ENCODE measurements at places on chromosomes 13 and 19.

- no peak for DNase-seq
Observed at GRCh38 chr13:40191186-40191980, 475.1 kb downstream of the FOXO1 start.

DNA sequence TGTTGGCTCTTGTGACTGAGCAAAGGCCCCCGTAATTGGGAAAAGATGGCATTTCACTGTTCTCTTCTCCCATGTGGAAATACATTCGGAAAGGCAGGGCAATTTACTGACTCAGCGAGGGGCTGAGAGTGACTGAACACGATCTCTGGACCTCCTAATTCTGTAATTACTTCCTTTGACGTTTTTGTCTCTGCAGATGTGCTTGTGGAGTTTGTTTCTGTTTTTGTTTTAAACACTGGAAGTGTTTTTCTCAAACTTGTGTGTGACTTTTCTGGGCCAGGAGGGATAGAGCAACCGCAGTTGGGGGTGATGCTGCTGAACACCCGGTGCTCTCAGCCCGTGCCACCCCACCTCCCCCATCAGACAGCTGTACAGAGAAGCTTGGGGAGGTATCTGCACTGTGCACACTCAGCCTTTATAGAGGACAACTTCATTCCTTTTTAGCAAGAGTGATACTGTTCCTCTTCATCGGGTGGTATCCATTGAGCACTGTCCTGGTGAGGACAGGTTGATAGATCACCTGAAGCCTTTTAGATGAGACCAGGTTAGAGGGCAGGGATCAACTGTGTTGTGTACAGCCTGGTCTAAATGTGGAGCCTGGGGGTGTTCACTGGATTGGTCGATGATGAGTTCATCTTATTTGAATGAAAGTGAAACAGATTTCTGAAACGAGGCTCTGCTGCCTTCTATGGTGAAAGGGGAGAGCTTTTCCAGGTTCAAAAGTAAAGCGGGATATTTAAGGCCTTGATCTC is 117.4 kb downstream of the ESD start:
- peak; percentile 62 for DNase-seq

DNA sequence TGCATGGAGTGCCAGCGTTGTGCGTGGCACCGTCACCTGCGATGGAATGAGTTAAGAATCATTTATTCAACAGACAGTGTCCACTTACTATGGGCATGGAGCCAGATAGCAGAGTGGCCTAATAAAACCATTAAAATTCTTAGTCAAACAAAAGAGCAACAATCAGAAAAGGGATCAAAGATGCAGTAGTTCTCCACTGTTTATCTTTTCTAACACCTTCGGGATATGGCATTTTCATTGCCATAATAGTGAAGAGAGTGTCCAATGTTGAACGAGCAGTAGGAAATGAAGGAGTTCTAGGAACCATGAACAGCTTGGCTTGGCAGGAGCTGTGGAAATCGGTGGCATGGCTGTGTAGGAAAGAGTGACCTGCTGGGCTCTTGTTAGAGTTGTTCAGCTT is 2.0 kb downstream of the TNFSF11 start:
- no peak for DNase-seq

DNA sequence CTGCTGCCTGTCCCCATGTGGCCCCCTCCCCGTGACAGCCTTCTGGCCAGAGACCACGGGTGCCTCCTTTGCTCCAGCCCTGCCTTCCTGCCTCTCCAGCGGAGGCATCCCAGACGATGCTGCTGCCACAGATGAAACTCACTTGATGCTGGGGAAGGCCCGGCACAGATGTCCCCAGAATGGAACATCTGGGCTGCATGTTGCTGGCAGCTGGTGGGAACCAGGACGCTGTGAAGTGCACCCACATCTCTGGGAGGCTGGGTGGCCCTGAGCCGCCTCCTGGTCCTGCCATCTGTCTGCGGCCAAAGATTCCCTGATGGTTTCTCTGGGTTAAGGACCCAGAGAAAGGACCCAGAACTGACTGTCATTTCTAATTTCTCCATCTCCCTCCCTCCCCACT is 51.9 kb upstream of the PTPRS start:
- no peak for DNase-seq

DNA sequence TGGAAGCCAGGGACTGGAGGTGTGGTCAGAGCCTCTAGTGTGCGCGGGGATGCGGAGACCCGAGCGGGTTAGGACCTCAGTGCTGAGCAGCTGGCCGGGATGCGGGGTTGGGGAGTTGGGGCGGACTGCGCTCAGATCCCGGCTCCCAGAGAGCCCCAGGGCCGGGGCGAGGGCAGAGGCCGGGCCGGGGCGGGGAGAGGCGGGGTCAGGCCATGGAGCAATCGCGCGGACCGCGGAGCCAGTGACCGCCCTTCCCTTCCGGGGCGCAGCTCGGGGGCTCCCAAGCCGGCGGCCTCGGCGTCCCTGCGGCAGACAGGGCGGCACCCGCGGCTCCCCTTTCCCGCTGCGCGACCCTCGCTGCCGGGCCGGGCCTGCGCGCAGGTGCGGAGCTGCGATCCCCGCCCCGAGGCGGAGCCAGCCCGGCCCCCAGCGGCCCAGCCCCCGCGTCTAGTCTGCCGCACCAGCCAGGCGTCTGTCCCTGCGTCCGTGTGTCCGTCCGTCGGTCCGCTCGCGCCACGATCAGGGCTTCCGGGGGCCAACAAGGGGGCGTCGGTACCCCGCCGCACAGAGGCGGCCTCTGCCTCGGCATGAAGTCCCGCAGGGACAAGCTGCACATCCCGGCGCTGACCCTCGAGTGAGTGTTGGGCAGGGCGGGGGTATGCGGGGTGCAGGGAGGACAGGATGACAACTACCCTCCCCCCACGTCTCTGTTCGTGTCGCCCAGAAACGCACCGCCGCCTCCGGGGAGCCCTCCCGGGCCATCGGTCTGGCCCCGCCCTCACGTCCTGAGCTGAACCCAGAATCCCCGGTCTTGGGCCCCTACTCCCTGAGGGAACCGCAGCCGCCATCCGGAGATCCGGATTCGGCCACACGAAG is 12.4 kb downstream of the MAST3 start:
- DNase-seq: no peak

- no peak for DNase-seq
Observed at GRCh38 chr13:64993514-64994164, 2236.5 kb downstream of the PCDH9 start.

Data from T-helper 2 cell (primary cell).